AML-193 (cell line): ENCODE measurements at places on chromosomes 3 and 15.
A peak's percentile ranks its signal among the peaks of the same experiment; 100 is the strongest.

GRCh38 chr3:56347219-56347871, 120.9 kb downstream of the ERC2 start:
- peak; percentile 68 for DNase-seq

- DNase-seq: peak; percentile 33
Measured at GRCh38 chr3:57064572-57064971, 4.1 kb downstream of the SPATA12 start.

GRCh38 chr3:12370758-12371157, 81.9 kb downstream of the PPARG start:
- DNase-seq: no peak

- DNase-seq: peak; percentile 75
Measured at GRCh38 chr3:188817935-188818269, 353.9 kb upstream of the TPRG1 start.

DNA sequence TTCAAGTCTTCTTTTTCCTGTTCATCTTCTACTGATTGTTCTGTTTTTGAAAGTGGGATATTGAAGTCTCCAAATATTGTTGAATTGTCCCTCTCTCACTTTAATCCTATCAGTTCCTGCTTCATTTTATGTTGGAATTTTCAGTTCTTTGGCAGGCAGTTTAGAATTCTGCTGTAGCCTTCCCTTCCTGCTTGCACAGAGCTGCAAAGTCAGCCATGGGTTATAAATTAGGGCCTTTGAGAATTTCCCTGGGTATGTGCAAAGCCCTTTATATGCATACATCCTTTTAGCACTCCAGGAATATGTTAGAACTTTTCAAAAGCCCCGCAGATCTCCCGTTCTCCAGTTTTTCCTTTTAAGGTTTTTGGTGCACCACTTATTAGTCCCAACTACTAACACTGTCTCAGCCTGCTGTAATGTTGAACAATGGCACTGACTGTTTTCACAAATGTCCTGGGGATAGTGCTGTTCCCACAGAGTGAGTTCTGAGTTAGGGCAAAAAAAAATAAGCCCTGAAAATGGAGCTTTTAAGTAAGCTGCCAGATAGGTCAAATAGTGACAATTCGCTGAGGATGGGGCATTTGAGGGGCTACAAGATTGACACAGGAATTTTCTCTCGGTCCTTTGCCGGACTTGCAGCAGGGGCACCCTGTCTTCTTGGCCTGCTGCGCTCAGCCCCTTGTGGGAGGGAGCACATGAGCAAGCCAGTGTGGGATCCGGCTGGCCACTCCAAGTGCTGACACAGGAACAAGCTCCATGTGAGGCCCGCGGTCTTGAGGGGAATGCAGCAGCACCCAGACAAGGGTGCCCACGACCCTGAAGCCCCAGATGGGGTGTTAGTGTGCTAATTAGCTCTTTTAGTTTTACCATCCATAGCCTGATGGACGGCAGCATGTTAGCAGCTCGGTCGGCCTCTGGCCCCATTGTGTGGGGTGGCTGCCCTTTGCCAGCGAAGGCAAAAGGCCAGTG, 96.0 kb downstream of the VPS8 start:
- DNase-seq: no peak

DNA sequence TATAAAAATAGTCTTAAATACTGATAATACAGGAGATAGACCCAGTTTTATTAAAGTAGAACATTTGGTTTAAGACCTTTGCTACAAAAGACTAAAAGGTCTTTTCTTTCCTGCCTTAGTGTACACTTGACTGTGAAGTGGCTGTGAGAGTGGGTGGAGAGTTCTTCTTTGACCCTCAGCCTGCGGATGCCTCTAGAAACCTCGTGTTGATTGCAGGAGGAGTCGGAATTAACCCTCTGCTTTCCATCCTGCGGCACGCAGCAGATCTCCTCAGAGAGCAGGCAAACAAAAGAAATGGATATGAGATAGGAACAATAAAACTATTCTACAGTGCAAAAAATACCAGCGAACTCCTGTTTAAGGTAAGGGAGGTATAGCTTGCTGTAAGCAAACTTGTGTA, 36.5 kb downstream of the OXNAD1 start:
- no peak for DNase-seq

DNA sequence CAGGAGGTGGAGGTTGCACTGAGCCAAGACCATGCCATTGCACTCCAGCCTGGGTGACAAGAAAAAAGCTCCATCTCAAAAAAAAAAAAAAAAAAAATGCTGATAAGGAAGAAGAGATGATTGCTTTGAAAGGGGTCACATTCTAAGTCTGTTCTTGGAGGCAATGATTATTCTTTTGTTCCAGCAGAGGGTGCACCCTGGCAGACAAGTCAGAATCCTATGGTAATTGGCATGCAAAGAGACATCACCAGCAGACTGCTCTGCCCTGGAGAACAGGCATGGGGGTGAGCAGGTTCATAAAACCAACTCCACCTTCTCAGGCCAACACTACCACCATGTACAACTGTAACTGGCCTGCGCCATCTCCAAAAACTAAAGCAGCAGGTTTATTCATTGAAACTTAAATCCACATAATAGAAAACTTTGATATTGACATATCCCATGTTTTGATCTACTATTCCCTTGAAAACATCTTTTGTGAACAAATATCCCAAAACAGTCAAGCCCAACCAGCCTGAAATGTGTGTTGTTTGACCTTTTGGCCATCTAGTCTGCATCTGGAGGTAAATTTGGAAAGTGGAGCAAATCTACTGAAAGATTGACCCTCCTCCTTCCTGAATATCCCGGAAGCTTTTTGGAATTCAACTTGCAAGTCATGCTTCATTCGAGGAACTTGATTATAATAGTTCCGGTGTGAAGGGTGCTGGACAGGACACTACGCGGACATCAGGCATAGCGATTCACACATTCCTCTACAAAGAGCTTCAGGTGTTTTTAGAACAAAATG, 100.3 kb downstream of the MECOM start:
- DNase-seq: no peak

GRCh38 chr3:65245133-65246063, 557.6 kb upstream of the ADAMTS9 start:
- DNase-seq: no peak

DNA sequence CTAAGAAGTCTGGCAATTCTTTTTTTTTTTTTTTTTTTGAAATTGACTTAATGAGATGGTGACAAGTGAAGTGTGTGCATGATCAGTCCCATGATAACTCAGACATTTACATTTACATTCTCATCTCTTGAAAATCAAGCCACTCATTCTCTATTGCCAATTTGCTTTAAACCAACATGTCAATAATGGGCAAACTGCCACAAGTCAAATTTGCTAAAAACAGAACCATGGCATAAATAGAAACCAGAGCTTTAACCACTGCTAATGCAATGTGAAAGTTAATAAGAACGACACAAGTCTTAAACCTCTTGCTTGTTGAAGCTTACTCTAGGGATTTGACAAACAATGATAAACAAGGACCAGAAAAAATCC, 12.0 kb upstream of the COL8A1 start:
- DNase-seq: no peak

DNA sequence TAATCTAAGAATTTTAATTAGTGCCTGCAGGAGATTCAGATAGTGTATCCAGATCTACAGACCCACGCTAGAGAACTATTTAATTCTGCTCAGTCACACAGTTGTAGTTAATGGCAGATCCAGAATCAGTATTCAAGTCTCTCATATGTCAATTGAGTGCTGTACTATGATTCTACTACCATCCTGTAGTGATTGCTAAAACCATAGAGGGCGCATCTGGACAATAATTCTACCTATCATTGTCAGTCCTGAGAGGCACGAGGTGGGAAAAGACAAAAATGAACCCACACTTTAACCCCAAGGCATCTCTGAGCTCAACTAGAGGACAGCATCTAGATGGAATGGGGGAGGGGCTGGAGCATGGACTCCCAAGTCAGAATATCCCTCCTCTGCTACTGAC, 22.7 kb downstream of the DHX36 start:
- DNase-seq: no peak

- DNase-seq: no peak
Measured at GRCh38 chr3:16761571-16761970, 123.2 kb upstream of the PLCL2 start.

DNA sequence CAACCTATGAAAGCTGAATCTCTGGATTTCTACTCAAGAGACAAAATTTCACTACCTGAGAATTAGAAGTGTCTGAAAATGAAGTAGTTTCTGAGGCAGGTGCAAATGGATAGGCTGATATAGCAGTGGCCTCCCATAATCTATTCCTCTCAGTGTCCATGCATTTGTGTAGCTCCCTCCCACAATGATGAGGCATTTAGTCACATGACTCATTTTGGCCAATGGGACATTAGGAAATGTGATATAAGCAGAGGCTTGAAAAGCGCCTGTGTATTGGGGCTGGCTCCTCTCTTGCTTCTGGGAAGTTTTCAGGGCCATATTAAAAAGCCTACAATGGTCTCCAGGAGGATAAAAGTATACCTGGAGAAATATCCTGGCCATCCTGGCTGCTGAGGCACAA, 79.7 kb upstream of the MRPL3 start:
- DNase-seq: no peak

DNA sequence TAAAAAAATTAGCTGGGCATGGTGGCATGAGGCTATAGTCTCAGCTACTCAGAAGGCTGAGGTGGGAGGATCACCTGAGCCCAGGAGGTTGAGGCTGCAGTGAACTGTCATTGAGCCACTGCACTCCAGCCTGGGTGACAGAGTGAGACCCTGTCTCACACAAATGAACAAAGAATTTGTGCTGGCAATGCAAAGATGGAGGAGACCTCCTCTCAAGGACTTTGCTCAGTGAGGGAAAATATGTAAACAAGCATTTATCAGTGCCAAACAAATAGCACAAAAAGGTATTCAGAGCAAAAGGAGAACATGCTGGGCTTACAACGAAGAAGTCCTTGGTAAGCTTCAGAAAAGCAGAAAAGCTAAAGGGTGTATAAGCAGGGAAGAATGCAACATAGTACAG, 113.1 kb upstream of the UMPS start:
- DNase-seq: no peak

GRCh38 chr3:42600958-42601675, 631 bp downstream of the NKTR start:
- DNase-seq: peak; percentile 85
